CD4-positive, alpha-beta T cell treated with Interleukin-4 for 4 hours (primary cell): ENCODE measurements at places on chromosomes 4 and X.

DNA sequence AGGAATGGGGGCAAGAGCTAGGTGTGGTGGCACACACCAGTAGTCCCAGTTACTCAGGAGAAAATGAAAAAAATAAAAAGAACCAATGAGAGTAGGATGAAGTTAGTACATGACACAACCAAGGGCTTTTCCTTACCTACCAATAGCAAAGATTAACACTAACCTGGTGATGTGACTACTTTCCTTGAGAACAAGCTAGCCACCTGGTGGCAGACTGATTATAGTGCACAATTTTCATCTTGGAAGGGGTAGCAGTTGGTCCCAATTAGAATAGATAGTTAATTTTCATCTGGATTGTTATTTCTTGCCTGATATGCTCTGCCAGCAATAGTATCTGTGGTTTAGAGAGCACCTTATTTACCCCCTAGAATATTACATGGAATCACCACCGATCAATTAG, 1216.8 kb upstream of the PABPC4L start:
- DNase-seq, result no peak

DNA sequence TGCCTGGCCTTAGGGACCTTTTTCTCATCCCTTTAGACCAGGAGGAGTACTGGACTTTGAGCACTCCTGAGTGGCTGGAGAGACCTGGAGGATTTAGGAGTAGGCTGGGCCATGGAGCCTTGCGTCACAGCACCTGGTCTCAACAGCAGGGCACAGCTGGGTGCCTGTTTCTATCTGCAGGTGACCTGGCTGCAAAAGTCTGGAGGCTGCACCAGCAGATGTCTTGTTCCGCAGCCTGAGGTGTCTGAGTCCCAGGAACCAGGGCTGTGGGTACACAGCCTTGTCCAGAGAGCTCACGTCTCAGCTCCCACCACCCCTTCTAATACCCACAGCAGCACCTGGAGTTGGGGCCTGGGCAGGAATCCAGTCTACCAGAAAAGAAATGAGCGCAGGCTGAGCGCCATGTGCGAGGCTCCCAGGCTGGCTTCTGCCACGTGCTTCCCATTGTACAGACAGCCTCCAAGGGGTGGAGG, 5.0 kb upstream of the NSD2 start:
- DNase-seq, result no peak

DNA sequence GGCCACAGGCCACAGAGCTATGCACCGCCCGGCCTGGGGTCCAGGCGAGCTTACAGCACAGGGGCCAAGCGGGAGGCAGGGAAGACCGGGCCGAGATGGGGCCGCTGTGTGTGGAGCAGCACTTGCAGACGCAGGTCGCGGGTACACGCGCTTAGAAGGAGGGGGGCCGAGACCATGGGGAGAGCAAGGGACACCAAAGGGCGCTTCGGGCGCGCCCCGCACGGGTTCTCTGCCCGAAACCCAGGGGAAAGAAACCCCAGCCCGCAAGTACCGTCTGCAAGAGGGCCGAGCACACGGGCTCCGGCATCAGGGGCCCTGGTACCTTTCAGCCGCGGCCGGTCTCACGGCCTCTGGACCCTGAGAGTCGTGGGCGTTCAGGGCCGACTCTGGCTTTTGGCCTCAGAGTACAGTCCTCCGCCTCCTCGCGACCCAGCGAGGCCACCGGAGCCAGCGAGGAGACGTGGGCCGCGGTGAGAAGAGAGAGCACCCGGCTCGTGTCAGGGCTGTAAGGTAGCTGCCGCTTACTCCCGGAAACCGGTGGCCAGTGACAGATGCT, 342 bp downstream of the EOLA2 start:
- no peak for DNase-seq

- no peak for DNase-seq
Observed at GRCh38 chr4:60605646-60606354, 594.3 kb upstream of the ADGRL3 start.

DNA sequence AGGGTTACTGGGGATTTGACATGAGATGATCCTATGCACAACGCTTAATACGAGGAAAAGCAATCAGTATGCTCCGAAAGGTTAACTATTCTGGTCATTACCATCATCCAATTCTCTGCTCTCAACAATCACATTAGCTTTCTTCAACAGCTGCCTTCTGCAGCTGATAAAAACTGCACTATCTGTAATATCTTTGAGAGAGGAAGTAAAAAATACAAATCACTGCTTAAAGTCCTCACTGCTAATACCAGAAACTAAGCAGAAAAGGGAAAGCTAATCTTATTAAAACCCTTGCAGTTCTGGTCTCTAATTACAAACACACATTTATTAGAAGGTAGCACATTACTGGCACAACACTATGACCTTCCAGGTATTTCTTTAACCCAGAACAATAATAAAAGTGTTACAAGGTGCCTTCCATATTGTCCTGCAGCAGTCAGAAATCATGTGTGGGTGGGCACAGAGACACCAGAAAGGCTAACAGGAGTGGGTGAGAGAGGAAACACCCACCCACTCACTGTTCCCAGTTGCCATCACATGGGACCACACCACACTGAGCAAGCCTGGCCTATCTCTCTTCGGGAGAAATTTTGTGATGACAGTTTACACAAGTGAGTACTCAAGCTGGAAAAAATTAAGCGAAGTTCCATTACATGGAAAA, 71.0 kb downstream of the RELL1 start:
- DNase-seq, result no peak
